ENCODE measurements at places on chromosomes 5 and 9.

DNA sequence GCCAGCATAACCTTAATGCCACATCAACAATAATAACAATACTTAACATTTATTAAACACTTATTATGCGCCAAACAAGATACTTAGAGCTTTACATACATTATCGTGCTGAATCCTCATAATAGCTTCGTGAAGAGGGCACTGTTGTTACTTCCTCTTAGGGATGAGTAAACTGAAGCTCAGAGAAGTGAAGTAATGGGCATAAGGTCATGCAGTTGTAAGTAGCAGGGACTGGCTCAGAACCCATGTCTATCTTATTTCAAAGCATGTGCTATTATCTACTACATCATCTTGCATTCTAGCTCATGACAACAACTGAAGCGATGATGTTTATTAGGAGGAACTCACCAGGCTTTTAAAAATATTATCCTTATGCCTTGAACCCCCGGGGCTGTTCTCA, 34.9 kb upstream of the PPP3R2 start:
- no peaks in the 10 kb centered on the region for H3K4me1 ChIP-seq
- H3K27me3 ChIP-seq: no peaks in the 10 kb centered on the region
- no peak for DNase-seq
- H3K27ac ChIP-seq: no peak overlapping the region

DNA sequence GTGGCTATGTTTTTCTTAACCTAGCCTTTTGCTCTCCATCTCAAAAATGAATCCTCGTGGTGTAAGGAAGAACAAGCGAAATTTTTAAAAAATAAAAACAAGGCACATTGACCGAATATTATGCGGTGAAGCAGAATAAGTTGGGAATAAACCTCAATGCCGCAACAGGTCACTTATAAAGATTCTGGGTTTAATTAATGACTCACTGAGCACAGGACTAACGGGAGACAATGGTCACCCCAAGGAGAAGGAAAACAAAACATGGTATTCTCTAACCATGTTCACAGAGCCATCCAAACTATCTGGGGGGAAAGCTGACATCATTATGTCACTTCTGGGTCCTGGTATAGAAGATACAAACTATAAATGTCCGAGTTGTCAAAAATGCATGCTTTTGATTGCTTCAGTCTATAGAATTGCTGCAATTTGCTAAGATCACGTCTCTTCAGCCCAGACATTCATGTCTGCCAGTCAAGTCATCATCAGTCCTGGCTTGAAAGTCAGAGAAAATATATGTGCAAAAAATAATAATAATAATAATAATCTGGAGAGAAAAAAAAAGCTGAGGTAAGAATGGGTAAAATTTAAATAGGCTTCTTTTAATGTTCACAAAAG, 280.6 kb downstream of the NR2F1-AS1 start:
- H3K27me3 ChIP-seq: no peaks in the 10 kb centered on the region
- H3K27ac ChIP-seq: no peak overlapping the region
- no peak for DNase-seq
- no peaks in the 10 kb centered on the region for H3K36me3 ChIP-seq
- H3K4me1 ChIP-seq: no peaks in the 10 kb centered on the region

DNA sequence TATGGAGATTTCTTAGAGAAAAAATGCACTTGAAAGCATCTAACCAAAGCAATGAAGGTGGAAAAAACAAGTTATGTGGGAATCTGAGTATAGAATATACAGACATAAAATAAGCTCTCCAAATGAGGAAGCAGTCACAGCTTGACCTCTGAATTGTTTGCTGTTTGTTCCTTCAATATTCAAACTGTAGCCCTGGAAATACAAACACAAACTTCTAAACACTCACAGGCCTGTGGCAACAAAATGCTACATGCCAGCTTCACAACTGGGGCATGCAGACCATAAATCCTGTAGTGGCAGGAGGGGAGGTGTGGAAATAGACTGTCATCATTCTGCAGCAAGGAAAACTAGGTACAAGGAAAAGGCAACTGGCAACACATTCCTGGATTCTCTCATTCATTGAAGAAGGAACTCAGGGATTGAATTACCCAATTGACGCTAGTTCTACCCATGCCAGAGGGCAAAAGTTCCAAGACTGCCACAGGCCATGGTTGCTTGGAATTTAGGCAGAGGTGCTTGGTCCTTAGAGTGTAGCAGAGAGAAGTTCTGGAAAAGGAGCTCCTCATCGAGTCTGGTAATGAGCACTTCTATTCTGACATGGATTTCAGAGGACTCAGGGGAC, 349.6 kb downstream of the PDE4D start:
- DNase-seq: no peak
- H3K36me3 ChIP-seq: no peaks in the 10 kb centered on the region
- no peaks in the 10 kb centered on the region for H3K27me3 ChIP-seq

- H3K27me3 ChIP-seq: no peaks in the 10 kb centered on the region
- no peaks in the 10 kb centered on the region for H3K36me3 ChIP-seq
- DNase-seq: no peak
- no peak overlapping the region for H3K27ac ChIP-seq
Observed at GRCh38 chr9:3916984-3917383, 382.9 kb downstream of the GLIS3 start.

- no peak overlapping the region for H3K27ac ChIP-seq
- peak; percentile 13 for DNase-seq
- no peaks in the 10 kb centered on the region for H3K27me3 ChIP-seq
- H3K36me3 ChIP-seq: no peaks in the 10 kb centered on the region
Observed at GRCh38 chr9:72635197-72635596, 113.8 kb downstream of the TMC1 start.

GRCh38 chr5:113031557-113031956, 55.0 kb downstream of the DCP2 start:
- H3K27ac ChIP-seq: no peak overlapping the region
- no peak overlapping the region for H3K4me3 ChIP-seq
- H3K36me3 ChIP-seq: no peaks in the 10 kb centered on the region
- H3K27me3 ChIP-seq: no peaks in the 10 kb centered on the region

DNA sequence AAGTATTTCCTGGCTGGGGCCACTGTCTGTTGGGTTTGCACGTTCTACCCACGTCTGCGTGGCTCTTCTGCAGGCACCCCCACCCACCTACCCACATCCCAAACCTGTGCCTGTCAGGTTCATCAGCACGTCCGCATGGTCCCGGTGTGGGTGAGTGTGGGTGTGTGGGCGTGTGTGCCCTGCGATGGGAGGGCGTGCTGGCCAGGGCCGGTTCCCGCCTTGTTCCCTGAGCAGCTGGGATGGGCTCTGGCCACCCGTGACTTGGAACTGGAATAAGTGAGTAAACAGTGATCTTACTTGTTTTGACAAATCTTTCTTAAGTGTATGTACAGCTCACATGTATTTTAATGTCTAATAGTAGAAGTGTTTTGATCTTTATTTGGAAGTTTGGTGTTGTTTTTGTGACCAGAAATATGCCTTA, 20.4 kb downstream of the ERGIC1 start:
- no peak overlapping the region for H3K4me3 ChIP-seq
- no peak for DNase-seq
- H3K4me1 ChIP-seq: peaks cover 29% of the 10 kb centered on the region

DNA sequence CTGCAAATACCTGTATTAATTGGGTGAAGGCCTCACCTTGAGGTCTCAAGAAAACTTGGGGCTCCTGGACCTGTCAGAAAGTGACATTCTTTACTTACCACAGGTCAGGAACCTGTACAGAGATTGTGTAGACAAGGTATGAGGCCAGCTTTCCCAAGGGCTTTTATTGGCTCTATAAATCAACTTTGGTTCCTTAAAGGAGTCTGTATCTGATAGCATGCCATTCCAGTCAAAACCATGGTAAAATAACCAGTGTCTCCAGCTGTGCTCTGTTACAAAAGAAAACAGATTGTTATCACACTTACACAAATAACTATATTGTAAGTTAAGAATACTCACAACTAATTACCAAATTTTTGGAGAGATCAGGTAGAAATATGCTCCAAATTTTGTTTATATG, 64.5 kb downstream of the COL15A1 start:
- no peak for DNase-seq
- H3K36me3 ChIP-seq: no peaks in the 10 kb centered on the region
- H3K27me3 ChIP-seq: no peaks in the 10 kb centered on the region
- no peak overlapping the region for H3K27ac ChIP-seq
- no peak overlapping the region for H3K4me3 ChIP-seq

DNA sequence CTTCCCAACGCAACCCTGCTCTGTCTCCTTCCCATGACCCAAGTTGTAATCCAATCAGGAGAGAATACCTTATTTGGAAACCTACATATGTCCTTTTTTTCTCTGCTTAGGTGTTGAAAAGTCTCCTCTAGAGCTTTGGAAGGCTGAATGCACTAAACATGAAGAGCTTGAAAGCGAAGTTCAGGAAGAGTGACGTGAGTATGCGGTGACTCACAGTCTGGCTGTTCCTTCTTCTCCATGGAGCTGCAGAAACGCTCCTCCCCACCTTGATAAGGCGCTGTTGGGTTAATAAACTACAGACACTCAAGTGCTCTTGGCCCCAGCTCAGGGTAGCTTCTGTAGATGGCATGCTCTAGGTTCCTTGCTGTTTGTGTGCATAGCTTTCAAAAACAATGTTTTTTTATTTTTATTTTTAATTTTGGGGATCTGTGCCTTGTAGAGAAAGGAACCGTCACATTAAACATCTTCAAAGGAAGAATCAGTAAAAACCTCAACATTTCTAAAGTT, 30.7 kb downstream of the RAI14 start:
- H3K27me3 ChIP-seq: no peaks in the 10 kb centered on the region
- H3K27ac ChIP-seq: no peak overlapping the region
- no peaks in the 10 kb centered on the region for H3K4me1 ChIP-seq
- DNase-seq: no peak

DNA sequence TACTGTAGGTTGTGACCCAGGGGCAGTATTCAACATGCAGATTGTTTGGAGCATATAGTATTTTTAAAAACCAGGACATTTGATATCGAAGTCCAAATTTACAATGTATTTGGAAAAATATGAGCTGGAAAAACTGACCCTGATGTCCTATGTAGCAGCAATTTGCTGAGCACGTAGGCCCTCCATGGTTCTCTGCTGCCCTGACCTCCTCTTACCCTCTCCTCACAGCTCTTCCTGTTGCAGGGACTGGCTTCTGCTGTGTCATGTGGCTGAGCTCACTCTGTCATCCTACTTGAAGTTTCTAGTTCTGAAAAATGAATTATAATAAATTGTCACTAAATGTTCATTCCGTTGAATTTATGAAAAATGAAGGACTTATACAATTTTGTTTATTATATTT, 4.1 kb upstream of the ASPN start:
- H3K4me1 ChIP-seq: no peaks in the 10 kb centered on the region
- no peak overlapping the region for H3K27ac ChIP-seq

DNA sequence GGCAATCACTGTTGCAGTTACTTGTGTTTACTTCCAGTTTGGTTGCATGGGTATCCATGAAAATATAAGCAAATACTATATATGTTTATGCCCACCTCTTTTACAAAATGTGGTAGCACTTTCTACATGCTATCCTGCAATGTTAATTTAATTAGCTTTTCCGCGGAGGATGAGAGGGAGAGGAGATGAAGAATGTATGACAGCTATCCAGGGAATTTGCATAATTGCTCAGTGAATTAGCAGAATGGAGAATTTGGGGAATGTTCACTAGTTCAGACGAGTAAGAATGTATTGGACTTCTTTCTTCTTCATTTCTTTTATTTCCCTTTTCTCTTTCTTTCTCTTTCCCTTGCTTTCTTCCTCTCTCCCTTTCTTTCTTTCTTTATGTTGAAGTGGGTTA, 140.7 kb upstream of the SLC28A3 start:
- no peaks in the 10 kb centered on the region for H3K4me1 ChIP-seq
- no peak overlapping the region for H3K27ac ChIP-seq
- DNase-seq: no peak

- H3K27ac ChIP-seq: no peak overlapping the region
- no peak overlapping the region for H3K4me3 ChIP-seq
Observed at GRCh38 chr9:20854444-20854843, 170.4 kb downstream of the FOCAD start.

DNA sequence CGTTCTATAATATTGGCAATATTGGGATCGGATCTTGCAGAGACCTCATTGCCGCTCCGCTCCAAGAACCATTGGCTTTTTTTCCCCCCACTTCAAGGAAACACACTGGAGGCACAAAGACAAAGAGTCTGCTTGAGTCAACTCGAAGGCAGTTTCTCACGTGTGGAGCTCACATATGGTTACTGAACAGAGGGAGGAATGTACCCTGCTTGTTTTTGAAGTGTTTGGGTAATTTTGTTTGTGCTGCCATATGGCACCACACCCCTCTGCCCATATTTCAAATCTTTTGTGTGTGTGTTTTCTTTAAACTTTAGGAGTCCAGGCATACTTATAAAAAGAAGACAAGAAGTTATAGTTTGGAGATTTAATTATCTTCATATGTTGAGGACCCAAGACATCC, 595.9 kb downstream of the DTWD2 start:
- no peaks in the 10 kb centered on the region for H3K36me3 ChIP-seq
- no peak overlapping the region for H3K27ac ChIP-seq
- H3K4me1 ChIP-seq: no peaks in the 10 kb centered on the region

DNA sequence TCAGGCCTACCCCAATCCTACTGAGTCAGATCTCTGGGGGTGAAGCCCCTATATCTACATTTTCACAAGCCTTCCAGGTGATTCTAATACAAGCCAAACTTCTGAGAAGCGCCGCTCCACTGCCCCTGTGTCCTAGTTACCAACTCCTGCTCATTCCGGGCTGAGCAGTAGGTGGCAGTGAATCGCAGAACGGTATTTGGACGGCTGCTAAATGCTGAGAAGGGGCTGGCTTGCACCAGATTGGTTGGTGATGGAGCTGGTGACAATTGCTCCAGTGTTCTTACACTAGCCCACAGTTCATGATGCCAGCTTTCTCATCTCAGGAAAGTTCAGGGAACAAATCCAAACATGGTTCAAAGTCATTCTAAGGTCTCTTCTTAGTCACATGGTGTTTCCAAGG, 31.1 kb upstream of the FGF1 start:
- H3K36me3 ChIP-seq: no peaks in the 10 kb centered on the region
- DNase-seq: peak; percentile 34
- no peak overlapping the region for H3K4me3 ChIP-seq
- H3K27ac ChIP-seq: no peak overlapping the region
- no peaks in the 10 kb centered on the region for H3K27me3 ChIP-seq

- H3K4me1 ChIP-seq: peaks cover 17% of the 10 kb centered on the region
- no peaks in the 10 kb centered on the region for H3K36me3 ChIP-seq
- no peaks in the 10 kb centered on the region for H3K27me3 ChIP-seq
- no peak for DNase-seq
- H3K27ac ChIP-seq: peak overlapping the region; percentile 100
Observed at GRCh38 chr9:3526997-3527940, 1.5 kb upstream of the RFX3 start.

DNA sequence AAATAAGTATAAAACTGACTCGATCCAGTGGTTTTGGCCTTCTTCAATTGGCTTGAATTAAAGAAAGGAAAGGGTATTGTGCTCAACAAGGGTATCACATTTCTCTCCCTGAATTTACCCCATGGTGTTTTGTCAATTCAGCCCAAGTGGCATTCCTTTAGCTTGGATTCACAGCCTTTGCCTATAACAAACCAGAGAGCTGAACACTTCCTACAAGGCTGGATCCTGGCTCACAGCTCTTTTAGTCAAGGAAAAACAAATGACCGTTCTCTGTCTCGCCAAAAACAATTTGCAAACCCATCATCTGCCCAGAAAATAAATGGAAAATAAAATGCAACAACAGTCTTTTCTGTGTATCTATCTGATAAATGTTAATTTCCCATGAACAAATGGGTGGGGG, 5.7 kb downstream of the ZNF366 start:
- H3K4me3 ChIP-seq: no peak overlapping the region
- H3K36me3 ChIP-seq: no peaks in the 10 kb centered on the region
- H3K27me3 ChIP-seq: no peaks in the 10 kb centered on the region
- H3K27ac ChIP-seq: no peak overlapping the region
- no peaks in the 10 kb centered on the region for H3K4me1 ChIP-seq
- no peak for DNase-seq

Data from B cell (primary cell).